H54 (cell line): ENCODE measurements at places on chromosomes 2 and 18.

DNA sequence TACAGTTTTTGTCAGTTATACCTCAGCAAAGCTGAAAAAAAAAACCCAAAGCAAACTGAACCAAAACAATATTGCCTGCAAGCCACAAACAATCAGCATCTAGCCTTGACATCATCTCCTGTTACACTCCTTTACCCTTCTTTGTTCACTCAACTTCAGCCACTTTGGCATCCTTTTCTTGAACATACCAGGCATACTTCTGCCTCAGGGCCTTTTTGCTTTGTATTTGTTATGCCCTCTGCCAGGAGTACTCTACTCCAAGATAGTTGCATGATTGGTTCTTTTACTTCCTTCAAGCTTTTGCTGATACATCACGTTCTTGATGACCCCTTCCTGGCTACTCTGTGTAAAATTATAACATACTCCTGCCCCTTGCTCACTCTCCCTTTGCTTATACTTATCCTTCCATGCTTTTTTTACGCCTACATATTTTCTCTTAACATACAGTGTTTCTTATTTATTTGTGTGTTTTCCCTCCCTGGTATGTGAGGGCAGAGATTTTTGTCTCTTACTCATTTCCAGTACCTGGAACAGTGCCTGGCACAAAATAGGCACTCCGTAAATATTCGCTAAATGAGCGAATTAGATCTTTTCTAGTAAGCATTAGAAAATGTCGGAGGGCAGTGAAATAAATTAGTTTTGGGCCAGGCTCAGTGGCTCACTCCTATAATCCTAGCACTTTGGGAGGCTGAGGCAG is 12.7 kb downstream of the ABI2 start:
- DNase-seq = peak; percentile 37

GRCh38 chr2:110713513-110714362 is 18.6 kb upstream of the ACOXL start:
- DNase-seq = no peak

GRCh38 chr2:78245394-78246135 is 723.4 kb upstream of the LRRTM4 start:
- DNase-seq = no peak

DNA sequence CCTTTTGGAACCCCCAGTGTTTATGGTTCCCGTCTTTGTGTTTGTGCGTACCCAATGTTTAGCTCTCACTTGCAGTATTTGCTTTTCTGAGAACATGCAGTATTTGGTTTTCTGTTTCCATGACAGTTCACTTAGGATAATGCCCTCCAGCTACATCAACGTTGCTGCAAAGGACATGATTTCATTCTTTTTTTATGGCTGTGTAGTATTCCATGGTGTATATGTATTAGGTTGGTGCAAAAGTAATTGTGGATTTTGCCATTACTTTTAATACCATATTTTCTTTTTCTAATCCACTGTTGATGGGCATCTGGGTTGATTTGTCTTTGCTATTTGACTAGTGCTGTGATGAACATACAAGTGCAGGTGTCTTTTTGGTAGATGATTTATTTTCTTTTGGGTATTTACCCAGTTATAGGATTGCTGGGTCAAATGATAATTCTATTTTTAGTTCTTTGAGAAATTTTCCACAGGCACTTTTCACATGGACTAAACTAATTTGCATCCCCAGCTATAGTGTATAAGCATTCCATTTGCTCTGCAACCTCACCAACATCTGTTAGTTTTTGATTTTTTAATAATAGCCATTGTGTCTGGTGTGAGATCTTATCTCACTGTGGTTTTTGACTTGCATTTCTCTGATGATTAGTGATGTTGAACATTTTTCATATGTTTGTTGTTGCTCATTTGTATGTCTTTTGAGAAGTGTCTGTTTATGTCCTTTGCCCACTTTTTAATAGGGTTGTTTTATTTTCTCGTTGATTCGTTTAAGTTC is 63.6 kb downstream of the CERS6 start:
- no peak for DNase-seq

- no peak for DNase-seq
Measured at GRCh38 chr2:38590053-38590452, 12.7 kb downstream of the HNRNPLL start.

DNA sequence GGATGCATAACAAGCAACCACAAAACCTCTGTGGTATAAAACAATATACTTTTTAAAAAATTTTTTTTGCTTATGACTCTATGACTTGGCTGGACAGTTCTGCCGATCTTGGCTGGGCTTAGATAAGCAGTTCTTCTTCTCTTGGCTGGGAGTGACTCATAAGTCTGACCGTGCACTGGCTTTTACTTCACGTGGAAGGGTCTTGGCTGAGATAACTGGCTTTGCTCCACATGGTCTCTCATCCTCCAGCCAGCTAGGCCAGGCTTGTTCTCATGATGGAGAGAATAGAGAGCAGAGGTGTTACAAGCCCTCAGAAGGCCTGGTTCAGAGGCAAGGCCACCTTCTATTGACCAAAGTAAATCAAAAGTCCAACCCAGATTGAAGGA is 178.9 kb upstream of the SERPINE2 start:
- DNase-seq = no peak

DNA sequence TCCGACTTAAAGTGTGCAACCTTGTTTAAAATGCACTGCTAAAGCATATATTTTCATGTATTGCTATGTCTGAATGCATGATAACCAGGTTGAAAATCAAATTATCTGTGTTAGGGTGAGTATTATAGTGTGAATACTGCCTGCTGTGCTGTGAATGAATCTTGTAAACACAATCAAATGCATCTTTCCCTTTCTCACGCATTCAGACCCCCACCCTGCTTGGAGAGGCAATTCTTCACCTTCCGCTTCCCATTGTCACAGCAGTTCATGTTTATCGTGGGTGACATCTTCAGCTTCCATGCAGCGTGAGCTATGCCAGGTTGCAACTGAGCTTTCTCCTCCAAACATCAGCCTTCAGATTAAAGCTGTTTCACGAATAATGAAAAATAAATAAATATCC is 418.0 kb downstream of the MEIS1 start:
- no peak for DNase-seq

GRCh38 chr2:236124182-236124893 is 43.8 kb downstream of the GBX2 start:
- no peak for DNase-seq

DNA sequence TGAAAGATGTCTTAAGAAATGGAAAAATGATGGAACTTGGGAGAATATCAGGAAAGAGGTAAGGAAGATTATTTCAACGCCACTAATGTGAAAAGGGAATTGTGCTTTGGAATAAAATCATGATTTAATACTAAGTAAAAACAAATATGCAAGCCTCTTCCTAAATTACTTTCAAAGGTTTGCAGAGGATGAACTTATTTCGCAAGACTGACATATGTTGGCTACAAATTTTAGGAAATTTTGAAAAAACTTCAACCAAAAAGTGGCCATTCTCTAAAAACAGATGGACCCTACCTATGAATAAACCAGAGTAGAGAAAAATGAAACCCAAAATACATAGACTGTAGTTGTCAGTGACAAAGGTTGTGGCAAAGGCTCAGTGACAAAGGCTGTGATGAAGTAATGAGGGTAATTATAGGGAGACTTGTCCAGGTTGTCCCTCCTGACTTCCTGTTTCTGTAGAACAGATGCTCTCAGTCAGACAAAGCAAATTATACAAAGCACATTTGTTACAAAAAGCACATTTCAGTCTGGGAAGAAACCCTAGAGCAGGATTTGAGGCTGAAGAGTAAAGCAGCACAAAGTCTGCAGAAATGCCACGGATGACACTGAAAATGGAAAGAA is 39.5 kb downstream of the SFT2D3 start:
- no peak for DNase-seq

DNA sequence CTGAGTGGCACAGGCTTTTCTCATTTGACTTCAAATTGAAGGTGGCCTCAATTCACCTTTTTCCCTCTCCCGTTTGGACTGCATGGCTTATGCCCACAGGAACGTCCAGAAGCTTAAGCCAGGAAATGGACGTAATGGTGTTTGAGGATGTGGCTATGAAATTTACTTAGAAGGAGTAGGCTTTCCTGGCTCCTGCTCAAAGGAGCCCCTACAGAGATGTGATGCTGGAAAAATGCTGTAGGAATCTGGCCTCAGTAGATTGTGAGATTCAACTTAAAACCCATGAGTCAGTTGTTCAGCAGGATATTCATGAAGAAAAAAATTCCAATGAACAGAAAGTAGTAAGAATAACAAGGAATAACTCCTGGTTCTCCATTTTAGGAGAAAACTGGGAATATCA is 129.0 kb downstream of the ICOS start:
- DNase-seq = no peak

DNA sequence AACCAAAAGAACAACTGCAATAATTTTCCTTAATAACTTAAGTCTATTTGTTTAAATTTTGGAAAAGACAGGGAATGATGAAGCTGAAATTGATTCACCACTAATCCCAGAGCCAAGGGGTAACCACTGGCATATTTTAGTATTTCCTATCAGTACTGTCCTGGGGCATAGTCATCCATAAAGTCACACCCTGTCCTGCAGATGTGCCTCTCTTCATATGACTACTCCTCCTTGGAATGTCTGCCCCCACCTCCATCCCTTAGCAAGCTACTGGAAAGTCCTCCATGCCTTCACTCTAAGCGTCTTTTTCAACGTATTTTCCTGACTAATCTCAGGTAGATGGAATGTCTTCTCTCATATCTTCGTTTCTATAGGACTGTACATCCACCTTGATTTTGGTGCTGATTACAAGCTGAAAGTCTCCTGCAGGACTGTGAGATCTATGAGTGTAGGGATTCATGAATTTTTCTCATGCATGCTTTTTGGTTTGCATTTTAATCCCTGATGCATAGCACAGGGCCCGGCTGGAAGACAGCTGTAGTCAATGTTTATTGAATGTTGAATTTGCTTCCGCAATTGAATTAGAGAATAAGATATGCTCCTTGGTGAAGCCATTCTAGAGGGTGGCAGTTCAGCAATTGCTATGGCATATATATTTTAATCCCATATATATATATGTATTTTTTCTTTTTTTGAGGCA is 85.6 kb downstream of the MOGAT1 start:
- peak; percentile 61 for DNase-seq

DNA sequence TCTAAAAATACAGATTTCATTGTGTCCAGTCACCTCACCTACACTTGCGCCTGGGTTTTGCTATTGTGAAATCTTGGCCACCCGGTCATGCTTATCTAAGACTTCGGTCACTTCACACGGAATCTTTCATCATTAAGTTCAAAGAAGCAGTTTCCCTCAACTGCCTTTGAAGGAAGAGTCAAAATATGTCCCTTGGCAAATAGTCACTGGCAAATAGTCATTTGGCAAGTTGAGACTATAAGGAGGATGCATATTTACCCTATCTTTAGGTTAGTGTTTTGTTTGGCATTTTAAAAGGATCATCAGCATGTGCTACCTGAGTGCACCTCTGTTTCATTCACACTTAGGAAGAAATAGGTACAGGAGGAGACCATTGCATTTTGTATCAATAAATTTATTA is 95.9 kb downstream of the FEZ2 start:
- no peak for DNase-seq

GRCh38 chr2:146661473-146662096 is 1183.2 kb upstream of the ACVR2A start:
- no peak for DNase-seq

DNA sequence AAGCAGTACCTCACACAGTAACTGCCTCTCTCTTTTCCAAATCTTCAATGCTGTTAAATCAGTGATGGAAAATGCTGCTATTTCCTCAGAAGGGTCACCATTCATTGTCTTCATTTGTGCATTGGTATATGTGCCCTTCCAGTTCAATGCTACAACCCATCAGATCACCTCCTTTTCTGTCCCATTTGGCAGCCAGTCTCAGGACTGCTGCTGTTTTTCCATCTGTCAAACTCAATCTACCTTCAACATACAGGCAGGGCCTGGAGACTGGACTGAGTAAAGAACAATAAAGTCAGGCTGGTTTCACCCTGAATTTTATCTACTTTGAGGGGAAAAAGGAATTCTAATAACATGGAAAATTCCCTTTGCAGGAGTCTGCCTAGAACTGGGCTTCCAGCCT is 17.9 kb downstream of the ZNF385B start:
- no peak for DNase-seq

DNA sequence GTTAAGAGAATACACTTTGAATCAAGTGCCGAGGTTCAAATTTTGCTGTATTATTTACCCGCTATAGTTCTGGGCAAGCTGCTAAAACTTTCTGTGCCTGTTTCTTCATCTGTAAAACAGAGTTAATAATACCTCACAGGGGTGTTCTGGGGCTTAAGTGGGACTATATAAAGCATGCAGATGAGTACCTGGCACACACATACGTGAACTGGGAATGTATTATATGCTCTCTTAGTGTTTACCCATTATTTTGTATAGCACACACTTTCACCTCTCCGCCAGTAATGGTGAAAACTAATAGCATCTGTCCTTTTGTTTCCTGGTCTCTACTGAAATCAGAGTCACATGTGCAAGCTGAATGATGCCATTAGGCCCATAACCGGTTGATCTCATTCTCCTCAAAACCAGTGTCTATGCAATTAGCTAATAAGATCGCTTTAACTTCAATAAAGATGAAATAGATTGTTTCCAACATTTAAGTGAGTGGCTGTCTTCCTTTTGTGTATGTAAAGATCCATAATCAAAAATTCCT is 3.8 kb upstream of the CDKL4 start:
- no peak for DNase-seq
